ENCODE measurements at places on chromosomes 12 and 14.
A peak's percentile ranks its signal among the peaks of the same experiment; 100 is the strongest.

DNA sequence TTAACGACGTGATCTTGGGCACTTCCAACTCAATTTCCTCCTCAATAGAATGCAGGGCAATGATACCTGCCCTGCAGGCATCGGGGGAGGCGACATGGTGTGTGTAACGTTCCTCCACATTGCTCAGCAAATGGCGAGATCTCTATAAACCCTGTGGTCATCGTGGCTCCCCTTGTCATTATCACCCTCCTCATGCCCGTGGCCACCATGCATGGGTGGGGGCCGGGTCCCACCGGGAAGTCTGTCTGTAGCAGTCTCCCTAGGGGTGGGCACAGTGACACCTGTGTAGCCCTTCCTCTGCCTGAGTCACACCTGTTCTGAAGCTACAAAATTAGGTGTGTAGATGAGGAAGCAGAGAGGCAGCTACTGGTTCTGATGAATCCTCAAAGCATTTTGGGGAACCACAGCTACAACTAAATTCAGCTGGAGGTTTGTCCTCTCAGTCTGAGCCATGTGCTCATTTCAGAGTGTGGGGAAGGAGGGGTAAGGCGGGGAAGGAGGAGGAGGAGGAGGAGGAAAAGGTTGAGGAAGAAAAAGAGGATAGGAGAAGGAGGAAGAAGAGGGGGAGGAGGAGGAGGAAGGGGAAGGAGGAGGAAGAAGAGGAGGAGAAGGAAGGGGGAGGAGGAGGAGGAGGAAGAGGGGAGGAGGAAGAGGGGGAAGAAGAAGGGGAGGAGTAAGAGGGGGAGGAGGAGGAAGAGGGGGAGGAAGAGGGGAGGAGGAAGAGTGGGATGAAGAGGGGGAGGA is 11.0 kb upstream of the CACNA2D4 start:
- DNase-seq: no peak

DNA sequence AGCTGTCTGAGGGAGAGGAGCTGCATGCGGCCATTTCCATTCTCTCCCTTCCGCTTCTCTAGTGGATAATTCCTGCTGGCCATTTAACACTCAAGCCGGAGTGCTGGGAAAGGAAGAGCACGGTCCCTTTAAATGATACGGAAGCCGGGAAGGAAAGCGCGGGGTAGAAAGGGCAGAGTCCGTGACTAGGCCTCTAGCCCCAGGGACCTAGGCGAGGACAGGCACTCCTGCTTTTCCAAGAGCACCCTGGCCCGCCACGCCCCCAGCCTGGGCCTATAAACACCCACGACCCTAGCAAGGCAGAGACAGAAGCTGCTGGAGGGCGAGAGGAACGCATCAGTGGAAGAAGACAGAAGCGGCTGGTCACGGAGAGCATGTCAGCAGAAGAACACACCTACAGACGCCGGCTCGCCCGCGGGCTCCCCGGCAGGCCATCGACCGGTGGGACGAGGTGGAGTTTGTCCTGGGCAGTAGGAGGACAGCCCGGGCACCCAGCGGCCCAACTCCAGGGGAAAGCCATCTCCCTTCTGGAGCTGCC is 1206.6 kb upstream of the TMEM132C start:
- no peak for DNase-seq

DNA sequence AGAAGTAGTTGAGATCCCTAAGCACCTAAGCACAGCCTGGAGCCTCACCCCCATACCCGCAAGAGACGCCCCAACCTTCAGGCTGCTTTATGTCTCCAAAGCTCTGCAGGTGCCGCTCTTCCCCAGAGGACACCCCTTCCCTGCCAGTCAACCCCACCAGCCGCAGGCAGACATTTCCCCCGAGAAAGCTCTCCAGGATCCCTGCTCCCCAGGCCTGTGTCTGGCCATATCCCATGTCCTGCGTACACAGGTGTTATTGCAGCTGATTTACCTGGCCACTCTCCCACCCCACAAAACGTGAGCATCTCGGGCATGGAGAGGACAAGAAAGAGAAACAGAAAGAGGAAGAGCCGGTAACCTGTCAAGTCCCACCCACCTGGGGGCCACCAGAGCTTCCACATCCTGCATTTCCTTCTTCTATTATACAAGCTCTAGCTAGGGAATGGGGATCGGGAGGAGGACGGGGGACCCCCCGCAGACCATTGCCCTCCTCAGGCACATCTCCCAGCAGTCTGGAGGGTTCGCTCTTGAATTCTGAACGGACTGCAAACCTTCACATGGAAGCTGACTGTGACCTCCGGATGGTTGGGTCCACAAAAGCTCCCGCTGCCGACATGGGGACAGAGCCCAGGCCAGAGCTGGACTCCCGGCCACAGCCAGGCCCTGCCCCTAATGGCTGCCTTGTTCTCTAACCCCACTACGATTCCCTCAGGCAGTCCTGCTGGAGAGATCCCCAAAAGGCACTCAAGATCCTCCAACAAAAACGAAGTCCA is 17.6 kb downstream of the CCDC88C start:
- DNase-seq: no peak

- DNase-seq: no peak
Measured at GRCh38 chr12:124940143-124940392, 25.6 kb upstream of the UBC start.

- no peak for DNase-seq
Measured at GRCh38 chr12:20154052-20154451, 214.3 kb upstream of the PDE3A start.

DNA sequence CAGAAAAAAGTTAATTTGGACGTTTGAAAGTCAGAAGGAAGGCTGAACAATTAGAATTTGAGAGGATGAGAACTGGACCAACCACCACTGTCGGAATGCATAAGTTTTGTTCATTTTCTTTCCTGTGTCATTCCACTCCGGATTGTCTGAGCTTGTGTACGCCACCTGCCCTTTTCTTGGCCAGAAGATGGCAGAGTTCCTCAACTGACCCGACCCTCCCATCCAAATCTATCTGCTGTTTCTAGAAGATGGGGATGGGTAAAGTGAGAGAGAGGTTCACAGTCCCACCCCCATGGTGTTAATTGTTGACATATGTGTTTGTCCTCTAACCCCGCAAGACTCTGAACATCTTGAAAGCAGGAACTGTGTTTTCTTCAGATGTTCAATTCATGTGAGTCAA is 388.0 kb downstream of the VRK1 start:
- no peak for DNase-seq

- DNase-seq: no peak
Measured at GRCh38 chr12:116141110-116141832, 136.2 kb downstream of the MED13L start.

DNA sequence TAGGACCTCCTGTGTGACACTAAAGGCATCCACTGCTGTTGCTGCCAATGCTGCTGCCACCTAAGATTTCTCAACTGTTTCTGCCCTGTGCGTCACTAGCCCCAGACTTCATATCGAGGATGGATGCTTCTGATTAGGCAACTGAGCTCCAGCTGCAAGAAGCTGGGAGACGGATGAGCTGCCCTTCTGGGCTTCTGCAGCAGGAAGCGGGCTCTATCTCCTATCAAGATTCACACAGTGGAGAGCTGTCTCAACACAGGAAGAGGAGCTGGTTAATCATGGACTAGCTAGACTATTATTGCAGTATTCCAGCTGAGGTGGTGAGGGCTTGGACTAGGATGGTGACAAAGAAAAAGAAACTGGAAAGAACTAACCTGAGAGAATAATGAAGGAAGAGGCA is 59.2 kb upstream of the PELI2 start:
- DNase-seq: peak; percentile 4

GRCh38 chr12:102054345-102054744 is 7.4 kb downstream of the WASHC3 start:
- DNase-seq: no peak

DNA sequence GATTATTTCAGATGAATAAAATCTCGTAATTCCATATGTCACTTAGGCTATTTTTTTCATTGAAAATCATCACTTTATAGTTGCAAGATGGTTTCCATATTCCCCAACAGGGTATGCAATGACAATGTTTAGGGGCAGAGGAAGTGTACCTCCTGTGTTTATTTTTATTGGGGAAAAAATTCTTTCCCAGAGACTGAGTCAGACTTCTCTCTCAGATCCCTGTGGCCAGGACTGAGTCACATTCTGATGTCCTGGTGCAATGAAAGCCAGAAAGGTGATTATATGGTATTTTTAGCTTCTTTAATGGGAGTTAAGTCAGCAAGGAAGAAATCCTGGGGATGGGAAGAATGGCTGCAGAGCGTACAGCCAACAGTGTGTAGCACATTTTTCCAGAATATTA is 196.9 kb upstream of the ALG10 start:
- DNase-seq: no peak

DNA sequence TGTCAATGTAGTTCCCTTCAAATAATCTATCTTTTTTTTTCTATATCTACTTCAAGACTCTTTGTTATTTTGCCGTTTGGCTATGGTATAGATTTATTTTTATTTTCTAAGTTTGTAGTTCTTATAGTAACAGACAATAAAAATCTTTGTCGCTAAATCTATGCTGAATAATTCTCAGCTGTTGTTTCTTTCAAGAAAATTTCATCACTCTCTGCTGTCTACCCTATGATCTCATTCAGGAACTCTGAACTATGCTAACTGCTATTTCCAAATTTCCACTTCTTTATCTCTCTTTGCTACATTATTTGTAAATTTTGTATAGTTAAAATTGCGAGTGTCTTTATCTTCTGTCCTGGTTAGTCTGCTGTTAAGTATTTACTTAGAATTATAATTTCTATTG is 353.6 kb downstream of the LRFN5 start:
- DNase-seq: no peak

- DNase-seq: no peak
Measured at GRCh38 chr12:132774646-132775275, 13.1 kb upstream of the ANKLE2 start.

DNA sequence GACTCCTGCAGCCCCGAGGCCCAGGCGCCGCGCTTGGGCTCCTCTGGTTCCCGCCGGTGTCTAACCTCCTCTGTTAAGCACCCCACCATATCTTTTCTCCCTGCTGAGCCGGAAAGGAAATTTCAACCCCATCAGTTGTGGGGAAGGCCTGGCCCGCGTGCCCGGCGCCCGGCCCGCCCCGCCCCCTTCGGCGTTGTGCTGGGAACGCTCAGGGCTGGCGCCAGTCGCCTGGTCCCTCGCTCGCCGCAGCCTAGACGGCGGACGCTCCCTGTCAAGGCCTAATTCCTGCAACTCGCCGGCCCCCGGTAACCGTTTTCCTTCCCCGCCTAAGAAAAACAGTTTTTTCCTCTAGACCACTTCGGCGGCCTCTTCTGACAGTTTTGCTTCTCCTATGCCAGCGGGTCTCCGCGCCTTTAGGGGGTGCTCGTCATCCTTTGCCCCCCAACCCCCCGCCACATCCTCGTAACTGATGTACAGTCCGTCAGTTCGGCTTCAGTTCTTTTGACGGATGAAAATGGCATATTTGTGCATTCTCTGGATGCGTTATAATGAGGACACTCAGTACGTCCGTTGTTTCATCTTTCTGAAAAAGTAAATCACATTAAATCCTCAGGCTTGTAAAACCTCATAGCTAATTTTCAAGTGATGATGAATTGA is 506 bp upstream of the NAP1L1 start:
- no peak for DNase-seq

DNA sequence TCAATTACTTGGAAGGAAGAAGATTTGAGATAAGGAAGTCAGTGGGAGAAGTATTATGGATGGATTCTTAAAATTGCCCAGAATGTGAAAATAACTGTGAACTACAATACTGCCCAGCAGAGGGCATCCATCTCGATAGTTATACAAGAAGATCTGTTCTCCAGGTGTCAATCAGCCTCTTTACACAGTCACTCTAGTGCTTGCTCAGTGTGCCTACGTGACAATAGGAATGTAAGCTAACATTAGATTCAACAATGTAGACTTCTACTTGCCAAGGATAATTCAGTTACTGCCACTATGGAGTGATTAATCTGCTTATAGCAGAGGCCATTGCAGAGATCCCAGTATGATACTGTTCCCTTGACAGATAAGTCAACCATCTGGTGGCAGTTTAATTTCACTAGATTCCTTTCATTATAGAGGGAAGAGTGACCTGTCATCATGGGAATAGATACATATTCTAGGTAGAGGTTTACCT is 10.6 kb upstream of the MAP4K5 start:
- peak; percentile 44 for DNase-seq

GRCh38 chr12:113226696-113227568 is 5.7 kb downstream of the TPCN1 start:
- no peak for DNase-seq

DNA sequence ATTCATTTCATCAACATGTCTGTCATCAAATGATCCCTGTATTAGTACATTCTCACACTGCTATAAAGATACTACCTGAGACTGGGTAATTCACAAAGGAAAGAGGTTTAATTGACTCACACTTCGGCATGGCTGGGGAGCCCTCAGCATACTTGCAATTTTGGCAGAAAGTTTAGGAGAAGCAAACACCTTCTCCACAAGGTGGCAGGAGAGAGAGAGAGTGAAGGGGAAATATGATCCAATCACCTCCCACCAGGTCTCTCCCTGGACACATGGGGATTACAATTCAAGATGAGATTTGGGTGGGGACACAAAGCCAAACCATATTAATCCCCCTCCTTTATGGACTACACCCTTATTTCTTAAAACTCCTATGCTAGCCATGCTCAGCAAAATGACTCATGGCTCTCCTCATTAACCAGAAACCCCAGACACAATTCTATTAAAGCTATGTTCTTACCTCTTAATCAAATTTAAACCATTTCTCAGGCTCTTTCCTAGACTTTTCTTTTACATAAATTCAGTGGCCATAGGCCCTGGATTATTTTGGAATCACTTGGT is 932.3 kb downstream of the FLRT2 start:
- no peak for DNase-seq

DNA sequence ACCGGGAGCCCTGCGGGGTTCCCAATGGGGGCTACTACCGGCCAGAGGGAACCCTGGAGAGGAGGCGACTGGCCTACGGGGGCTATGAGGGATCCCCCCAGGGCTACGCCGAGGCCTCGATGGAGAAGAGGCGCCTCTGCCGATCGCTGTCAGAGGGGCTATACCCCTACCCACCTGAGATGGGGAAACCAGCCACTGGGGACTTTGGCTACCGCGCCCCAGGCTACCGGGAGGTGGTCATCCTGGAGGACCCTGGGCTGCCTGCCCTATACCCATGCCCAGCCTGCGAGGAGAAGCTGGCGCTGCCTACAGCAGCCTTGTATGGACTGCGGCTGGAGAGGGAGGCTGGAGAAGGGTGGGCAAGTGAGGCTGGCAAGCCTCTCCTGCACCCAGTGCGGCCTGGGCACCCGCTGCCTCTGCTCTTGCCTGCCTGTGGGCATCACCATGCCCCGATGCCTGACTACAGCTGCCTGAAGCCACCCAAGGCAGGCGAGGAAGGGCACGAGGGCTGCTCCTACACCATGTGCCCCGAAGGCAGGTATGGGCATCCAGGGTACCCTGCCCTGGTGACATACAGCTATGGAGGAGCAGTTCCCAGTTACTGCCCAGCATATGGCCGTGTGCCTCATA is 9.7 kb downstream of the TNS2 start:
- DNase-seq: no peak

Measured in AG08396 (cell line).